ENCODE measurements at places on chromosomes 16 and 17. TPM values are rescaled to one million over a fixed set of nuclear protein-coding genes. Genes with fewer than 3 reads are reported as not detected.

Gene NACA2
- total RNA-seq, result not detected

Gene SPAG9
- total RNA-seq, result 80.1 TPM

Gene BCAS3
- total RNA-seq, result 8.2 TPM

Gene C16orf87
- 6.6 TPM for total RNA-seq

Gene ARHGDIA
- total RNA-seq, result 661 TPM

Gene PIMREG
- total RNA-seq, result 51.9 TPM

Gene TEKT1
- total RNA-seq, result 0.07 TPM

Gene NECAB2
- total RNA-seq, result 2.6 TPM

Gene CTRB1
- total RNA-seq, result not detected
